Endothelial cell (in vitro differentiated cells): ENCODE measurements at places on chromosomes 13 and 19.

DNA sequence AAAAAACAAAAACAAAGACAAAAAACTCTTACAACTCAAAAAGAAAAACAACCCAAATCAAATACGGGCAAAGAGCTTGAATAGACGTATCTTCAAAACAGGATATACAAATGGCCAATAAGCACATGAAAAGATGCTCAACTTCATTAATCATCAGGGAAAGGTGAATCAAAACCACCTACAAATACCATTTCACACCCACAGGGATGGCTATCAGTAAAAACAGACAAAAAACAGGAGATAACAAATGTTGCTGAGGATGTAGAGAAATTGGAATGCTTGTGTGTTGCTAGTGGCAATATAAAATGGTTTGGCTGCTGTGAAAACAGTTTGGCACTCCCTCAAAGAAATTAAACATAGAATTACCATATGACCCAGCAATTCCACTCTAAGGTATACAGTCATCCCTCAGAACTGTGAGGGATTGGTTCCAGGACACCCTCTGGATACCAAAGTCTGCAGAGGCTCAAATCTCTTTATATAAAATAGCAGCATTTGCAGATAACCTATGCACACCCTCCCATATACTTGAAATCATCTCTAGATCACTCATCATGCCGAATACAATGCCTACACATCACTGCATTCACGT is 29.7 kb downstream of the MLLT1 start:
- DNase-seq, result no peak

DNA sequence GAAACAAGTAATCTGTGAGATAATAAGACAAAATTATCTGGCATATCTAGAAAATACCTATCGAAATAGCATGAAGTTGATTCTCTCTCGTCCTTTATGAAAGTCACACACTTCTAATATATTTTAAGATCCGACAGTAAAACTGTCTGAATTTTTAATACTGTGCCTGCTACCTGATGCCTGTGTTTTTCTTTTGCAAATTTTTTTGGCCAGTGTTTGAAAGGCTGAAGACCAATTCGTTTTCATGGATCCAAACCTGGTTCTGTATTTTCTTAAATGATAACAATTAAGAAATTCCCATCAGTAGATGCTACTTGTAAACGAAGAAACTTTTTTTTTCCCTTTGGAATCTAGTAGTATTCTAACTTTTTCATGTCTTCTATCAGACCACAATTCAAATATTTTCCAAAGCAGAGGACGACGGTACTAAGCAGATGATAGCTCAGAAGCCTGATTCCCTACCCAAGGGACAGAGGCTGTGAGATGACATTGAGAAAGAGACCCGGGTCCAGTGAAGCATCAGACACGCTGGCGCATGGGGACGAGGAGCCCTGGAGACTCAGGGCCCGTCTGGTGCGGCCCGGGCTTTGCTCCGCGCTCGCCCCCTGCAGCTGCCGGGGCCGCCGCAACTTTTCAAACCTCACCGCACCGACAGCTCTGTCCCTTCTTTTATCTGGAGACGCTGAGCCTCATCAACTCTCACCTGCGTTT is 49.5 kb upstream of the PABPC3 start:
- DNase-seq, result peak; percentile 30

GRCh38 chr19:2524840-2525723 is 49.2 kb downstream of the GADD45B start:
- DNase-seq, result no peak

- DNase-seq, result no peak
These were observed 322.3 kb downstream of the OXGR1 start for GRCh38 chr13:96672016-96672415.

DNA sequence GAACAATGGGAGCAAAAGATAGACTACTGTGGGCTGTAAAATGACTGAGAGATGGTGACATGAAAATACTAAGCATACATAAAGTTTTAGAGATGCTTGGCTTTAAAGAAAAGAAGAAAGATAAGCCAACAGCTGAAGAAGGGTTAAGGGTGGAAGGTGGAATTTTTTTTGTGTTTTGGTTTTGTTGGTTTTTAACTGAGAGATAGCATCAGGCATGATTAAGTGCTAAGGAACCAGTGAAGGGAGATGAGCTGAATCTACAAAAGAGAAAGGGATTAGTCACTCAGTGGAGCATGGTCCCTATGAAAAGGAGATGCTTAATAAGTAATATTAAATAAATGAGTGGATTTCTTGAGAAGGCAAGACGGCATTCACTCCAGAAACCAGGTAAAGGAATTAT is 12.5 kb upstream of the TBC1D4 start:
- DNase-seq, result no peak

DNA sequence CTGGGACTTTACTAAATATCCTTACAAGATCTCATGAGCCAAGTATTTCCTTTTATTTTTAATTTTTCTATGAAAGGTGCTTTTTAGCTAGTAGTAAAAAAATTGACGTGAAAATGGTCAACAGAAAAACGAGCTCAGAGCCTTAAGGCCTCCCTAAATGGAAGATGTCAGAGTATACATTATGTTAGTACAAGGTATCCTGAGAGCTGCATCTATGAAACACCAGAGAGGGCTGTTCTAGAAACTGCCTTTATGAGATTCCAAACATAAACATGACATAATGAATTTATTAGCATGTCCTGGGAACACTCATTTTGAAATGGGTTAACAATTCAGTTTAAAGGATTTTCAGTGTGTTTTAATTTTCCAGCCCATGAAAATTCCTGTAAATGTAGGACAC is 146.6 kb downstream of the PCDH9 start:
- no peak for DNase-seq

- no peak for DNase-seq
These were observed 368.2 kb upstream of the SLITRK5 start for GRCh38 chr13:87302931-87303330.

- DNase-seq, result no peak
These were observed 258.6 kb downstream of the EFNB2 start for GRCh38 chr13:106276876-106277275.

GRCh38 chr13:21898459-21898858 is 227.6 kb downstream of the FGF9 start:
- DNase-seq, result no peak

DNA sequence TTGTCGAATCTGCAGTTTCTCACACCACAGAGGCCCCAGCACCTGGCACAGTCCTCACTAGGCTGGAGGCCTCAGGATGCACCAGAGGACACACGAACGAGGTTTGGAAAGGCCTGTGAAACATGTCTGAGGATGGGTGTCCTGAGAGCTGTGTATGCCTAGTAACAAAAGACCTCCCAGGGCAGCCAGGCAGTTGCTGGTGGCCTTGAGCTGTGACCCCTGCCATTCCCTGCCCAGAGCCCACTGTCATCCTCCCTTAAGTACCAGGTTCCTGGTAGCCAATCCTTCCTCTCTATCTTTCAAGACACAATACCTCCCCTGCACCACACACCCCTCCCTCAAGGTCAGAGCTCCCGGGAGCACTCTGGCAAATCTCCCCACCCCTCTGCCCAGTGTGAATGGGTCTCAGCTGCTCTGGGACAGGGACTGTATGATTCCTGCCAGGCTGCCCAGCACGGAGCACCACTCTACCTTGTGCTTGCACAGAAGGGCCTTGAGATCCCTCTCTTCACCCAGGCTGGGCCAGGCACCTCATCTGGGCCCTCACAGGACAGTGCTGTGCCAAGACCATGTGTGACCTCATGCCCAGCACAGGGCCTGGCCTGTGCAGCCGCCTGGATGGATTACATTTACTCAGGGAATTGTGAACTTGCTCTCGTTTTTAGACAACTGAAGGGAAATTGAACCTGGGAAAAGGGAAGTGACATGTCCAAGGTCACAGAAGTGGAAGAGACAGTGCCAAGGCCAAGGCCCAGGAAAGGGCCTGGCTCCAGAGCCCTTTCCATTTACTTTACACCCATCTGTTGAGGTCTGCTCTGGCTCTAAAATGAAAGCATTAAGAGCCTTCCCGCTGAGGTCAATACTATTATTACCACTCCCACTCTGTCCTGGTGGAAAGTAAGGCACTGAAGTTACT is 2.2 kb downstream of the ZNF787 start:
- no peak for DNase-seq

GRCh38 chr13:98984118-98984517 is 6.3 kb upstream of the DOCK9 start:
- DNase-seq, result no peak

GRCh38 chr13:81781471-81781870 is 1440.5 kb upstream of the SPRY2 start:
- no peak for DNase-seq

- no peak for DNase-seq
These were observed 4.2 kb downstream of the POU4F1 start for GRCh38 chr13:78598966-78599644.

GRCh38 chr19:29687897-29688728 is 22.9 kb downstream of the PLEKHF1 start:
- no peak for DNase-seq

GRCh38 chr19:1082165-1082927 is 12.8 kb downstream of the POLR2E start:
- DNase-seq, result peak; percentile 58
